ENCODE measurements at places on chromosomes 11 and 22.

GRCh38 chr11:67270256-67271204 lies 4.3 kb downstream of the GRK2 start:
- DNase-seq = no peak

- no peak for DNase-seq
Measured at GRCh38 chr11:19436932-19437331, 196.2 kb upstream of the E2F8 start.

GRCh38 chr22:21569459-21570170 lies 2.1 kb downstream of the UBE2L3 start:
- DNase-seq = no peak

- DNase-seq = peak; percentile 95
Measured at GRCh38 chr11:2933375-2934020, 4.3 kb upstream of the PHLDA2 start.

DNA sequence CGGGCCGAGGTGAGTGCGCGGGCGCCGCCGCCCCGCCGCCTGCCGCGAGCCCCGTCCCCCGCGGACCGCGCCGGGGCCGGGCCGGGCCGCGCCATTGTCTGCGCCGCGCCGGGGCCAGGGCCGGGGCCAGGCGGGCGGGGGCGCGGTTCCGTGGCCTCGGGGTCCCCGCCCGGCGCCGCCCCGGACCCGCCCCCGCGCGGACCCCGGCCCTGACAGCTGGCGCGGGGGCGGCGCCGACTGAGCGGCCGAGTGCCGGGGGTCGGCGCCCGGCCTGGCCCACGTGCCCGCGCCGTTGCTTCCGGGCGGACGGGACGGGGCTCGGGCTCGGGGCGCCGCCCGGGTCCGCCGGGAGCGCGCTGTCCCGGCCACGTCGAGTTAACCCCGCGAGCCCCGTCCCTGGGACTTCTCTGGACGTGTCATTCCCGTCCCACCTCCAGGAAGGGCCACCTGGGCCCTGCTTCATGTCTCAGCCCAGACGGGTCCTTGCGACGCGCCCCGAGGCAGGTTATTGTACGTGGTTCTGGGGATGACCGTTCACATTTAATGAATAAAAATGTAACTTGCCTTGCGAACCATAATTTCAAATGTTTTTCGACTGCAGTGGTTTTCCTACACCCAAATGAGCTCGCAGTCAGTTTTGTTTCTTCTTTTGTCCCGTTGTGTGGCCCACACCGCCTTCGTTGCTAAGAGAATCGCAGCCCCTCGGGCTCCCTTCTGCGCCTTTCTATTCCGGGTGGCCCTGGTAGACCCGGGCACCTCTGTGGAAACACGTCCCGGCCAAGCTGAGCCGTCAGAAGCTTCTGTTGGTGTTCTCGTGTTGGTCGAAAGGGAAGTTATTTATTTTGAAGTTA lies 562 bp downstream of the ZBED4 start:
- no peak for DNase-seq

DNA sequence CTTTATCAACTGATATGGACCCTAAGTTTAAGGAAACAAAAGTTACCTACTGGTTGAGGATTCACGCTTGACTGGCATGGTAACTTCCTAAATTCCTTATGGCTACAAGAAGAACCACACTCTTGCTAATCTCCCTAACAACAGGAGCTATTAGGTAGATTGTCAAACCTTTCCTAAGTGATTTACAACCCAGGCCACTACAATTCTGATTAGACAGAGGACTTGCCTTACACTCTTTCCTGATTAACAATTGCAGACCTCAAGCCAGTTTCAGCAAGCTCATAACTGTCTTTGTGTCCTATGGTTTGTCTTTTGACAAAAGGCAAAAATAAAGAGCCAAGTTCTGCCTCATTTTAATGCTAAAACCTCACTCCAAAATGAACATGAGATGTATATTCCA lies 16.3 kb downstream of the OR52K2 start:
- DNase-seq = no peak

DNA sequence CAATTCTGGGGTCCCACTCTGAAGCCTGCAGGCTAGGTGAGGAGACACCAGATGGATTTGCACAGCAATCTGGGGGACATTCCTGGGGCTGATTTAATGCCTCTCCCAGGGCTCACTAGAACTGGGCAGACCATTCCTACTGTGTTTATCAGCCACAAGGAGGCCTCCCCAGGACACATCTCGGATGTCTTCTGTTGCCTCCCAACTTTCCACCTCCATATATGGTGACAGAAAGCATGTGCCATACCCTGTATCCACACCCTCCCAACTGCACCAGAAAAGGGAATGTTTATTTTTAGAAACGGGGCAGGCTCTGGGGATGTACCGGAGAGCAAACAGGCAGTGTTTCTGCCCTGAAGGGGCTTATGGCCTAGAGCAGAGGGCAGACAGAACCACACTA lies 181.8 kb downstream of the CSNK2A3 start:
- no peak for DNase-seq
